ENCODE measurements at places on chromosomes 5 and 9.

DNA sequence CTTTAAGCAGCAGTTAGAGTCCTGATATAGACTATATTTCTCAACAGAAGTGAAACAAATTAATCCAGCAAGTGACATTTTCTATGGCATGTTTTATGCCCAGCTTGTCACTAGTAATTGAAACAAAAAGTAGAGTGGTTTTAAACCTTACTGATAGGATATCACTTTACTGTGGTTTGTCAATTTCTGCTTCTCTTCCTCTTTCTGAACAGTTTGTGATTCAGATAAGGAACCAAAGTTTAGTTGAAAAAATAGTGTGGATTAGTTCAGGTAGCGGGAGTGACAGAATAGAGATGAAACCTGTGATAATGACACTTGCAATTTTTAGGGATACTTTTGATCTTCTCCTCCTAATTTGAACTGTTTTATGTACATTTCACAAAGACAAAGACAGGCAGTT lies 485.7 kb upstream of the EDIL3 start:
- no peak for DNase-seq

GRCh38 chr9:122158202-122158601 lies 1.4 kb downstream of the NDUFA8 start:
- DNase-seq, result no peak

- DNase-seq, result no peak
Observed at GRCh38 chr9:83239747-83240146, 176.8 kb upstream of the RASEF start.

GRCh38 chr9:4803670-4804530 lies 11.2 kb downstream of the RCL1 start:
- no peak for DNase-seq

GRCh38 chr5:90709323-90710155 lies 150.9 kb downstream of the ADGRV1 start:
- no peak for DNase-seq

DNA sequence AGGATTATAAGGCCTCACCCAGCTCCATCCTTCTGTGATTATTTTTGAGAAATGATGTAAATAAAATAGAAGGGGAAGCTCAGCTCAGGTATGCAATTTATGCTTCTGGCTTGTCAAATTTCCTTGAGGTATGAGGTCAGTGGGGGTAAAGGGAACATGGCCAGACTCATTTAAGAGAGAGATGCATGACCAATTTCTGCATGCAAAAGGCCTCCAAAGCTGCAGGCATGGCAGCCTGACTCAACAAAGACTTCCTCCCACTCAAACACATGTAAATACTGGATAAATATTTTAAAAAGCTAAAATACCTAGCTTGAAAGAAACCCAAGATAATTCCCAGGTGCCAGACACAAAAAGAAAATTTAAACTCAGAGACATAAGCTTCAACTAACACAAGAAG lies 101.4 kb upstream of the SLC1A3 start:
- DNase-seq, result no peak

DNA sequence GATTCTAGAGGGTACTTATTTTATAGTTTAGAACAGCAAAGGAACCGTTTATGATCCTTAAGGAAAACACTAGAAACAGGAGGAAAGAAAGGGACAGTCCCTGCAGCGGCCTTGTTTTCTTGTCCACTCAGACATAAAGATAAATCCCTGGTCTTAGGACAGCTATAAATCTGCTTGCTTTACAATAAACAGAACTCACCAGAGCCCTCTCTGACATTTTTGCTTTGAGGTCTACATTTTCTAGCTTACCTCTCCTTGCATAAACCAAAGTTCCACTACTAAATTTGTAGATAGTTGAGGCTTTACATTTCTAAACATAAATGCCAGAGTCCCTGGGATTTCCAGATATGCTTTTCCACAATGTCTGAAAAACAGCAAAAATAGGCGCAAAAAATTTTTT lies 422.5 kb downstream of the BNC2 start:
- DNase-seq, result no peak

DNA sequence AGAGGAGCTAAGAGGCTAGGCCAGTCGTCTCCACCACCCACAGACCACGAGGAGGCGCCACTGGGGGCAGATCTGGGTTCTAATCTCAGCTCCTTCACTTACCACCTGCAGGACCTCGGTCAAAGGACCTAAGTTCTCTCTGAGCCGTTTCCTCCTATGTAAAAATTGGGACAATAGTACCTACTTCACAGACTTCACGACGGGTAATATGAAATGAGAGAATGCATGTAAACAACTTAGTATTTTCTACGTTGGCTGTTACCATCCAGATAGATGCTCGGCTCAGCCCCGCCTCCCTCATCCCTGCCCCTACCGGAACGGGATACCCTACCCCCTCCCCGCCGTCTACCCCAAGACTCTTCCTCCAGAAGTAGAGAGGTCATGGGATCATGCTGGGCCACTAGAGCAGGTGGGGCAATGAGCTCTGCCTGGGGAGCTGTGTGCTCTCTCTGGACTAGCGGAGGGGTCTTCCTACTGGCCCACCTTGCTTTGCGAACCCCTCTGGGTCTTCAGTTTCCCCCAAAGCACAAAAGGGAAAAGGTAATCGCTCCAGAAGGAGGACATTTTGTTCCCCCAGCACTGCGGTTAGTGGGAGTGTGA lies 541 bp downstream of the GNPDA1 start:
- DNase-seq, result no peak

GRCh38 chr5:77319117-77319804 lies 108.8 kb downstream of the PDE8B start:
- no peak for DNase-seq

DNA sequence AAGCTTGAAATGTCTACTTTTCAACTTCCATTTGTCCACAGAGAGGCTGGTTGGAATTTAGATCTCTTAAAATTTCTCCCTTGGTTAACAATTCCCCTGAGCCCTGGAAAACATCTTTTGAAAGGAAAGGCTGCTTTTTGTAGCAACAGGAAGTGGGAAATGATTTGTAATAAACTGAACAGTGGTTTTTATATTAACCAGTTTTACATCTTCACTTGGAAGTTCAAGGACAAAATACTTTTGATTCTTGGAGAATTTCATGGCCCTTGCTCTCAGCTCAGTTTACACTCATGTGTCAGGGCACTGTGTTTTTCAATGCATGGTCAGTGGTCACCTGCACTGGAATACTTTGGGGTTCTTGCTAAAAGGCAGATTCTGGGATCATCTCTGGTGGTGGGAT lies 9.9 kb downstream of the MLANA start:
- no peak for DNase-seq

GRCh38 chr5:80134876-80135275 lies 99.7 kb downstream of the THBS4 start:
- no peak for DNase-seq

DNA sequence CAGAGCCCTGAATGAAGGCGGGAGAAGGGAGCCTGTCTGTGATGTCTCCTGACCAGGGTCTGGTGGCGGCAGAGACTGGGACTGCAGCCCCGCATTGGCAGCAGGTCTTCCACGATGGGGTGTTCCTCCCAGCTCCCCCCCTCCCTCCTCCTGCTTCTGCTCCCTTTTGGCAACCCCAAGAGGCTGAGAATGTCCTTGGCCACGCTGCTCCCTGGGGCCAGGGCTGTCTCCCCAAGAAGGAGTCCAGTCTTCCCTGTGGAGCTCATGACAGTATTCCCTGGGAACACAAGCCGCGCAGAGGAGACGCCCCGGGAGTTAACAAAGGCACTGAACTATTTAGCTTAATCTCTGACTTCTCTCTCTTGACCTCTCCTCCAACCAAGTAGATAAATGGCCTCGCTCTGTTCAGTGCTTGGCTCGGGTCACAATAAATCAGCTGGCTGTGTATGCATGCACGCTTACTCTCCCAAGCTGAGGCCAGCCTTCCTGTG lies 84.0 kb upstream of the NEURL1B start:
- no peak for DNase-seq

GRCh38 chr5:102911973-102912372 lies 156.9 kb downstream of the PAM start:
- DNase-seq, result no peak

DNA sequence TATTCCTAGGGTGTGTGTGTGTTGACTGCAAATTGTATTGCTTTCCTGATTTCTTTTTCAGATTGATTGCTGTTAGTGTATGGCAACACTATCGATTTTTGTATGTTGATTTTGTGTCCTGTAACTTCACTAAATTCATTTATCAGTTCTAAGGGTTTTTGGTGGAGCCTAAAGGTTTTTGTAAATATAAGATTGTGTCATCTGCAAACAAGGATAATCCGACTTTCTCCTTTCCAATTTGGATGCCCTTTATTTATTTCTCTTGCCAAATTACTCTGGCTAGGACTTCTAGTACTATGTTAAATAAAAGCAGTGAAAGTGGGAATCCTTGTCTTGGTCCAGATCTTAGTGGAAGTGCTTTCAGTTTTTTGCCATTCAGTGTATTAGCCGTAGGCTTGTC lies 340.9 kb upstream of the KLF4 start:
- no peak for DNase-seq

- no peak for DNase-seq
Observed at GRCh38 chr9:20237686-20238085, 384.6 kb downstream of the MLLT3 start.

DNA sequence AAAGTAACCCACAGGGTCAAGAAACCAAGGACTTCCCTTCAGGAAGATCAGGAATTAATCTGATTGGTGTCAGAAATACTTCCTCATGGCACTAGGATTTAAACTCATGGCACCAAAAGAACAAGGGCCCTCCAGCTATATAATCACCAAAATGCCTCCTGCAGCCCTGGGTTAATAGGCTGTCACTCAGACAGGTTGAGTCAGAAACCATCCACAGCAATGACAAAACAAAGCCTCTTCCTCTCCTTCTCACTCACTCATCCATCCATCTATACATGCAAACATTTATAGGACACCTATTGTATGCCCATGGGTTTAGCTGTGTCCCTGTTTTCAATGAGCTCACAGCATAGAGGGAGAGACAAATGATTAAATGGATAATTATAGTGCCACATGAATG lies 62.5 kb upstream of the SPOCK1 start:
- no peak for DNase-seq

GRCh38 chr9:16670791-16671190 lies 199.7 kb downstream of the BNC2 start:
- DNase-seq, result no peak

DNA sequence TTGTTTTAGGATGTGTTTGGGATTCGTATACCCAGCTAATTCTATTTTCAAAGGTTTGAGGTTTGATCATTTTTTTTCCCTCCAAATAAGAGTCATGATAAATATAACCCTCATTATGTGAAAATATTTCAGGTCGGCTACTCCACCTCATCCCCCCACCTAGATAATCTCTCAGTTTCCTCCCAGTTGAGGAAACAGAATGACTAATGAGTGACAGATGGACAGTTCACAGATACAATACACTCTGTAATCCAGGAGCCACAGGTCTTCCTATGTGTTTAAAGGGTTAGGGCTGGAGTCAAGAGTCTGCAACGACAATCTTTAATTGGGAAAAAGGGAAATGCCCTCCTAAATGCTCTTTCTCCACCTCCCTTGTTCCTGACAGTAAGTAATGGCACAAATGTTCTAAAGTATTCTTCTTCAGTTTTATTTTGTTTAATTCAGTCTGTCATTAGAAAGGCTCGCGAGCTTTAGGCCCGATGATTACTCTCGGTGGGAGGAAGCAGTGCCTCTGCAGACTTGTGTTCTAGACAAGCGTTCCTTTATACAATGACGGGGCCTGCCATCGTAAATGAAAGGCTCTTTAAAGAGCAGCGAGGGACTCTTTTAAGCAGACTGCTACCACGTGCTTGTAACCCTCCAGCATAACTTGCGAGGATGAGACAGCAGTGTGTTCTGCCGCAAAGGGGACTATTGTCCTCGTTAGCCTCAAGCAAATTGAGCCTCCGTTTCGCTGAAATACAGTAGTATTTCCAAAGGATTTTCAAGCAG lies 69.0 kb downstream of the MEF2C start:
- no peak for DNase-seq

- DNase-seq, result no peak
Observed at GRCh38 chr5:173228639-173229381, 6.2 kb downstream of the NKX2-5 start.

DNA sequence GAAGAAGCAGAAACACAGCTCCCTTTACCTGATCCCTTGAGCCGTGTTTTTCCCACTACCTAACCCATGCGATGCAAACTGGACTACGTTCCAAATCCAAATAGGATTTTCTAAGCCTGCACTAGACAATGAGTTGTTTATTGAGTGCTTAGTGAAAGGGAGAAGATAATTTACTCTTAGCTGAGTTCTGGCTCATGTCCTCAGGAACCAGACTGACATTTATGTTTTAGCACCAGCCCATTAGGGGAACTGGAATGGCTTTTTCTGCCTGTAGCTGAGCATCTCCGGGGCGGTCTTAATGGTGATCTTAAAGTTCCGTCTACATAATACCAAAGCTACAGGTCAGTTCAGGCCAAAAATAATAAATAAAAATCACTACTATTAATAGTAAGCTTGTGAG lies 81.5 kb downstream of the SH3TC2 start:
- no peak for DNase-seq

- DNase-seq, result no peak
Observed at GRCh38 chr5:65750938-65751337, 28.9 kb downstream of the NLN start.

DNA sequence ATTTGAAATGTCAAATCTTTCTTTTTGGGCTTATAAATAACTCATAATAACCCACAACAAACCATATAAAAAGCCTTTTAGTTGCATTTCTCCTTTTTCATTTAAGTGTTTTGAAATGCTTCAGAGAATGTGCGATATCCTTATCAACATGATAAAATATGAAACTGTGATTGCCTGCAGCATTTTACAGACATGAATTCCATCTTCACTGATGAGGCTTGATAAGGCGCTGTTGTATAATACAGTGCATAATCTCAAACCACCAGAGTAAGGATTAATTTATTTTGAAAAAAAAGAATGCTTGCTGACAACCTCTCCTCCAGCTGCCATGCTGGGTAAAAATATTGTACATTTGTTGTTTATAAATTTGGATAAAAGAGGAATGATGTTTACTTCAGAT lies 216.8 kb downstream of the PBX3 start:
- no peak for DNase-seq

- DNase-seq, result no peak
Observed at GRCh38 chr9:98024702-98025101, 31.8 kb upstream of the NANS start.

GRCh38 chr5:134451936-134452505 lies 40.3 kb upstream of the CDKN2AIPNL start:
- DNase-seq, result no peak

DNA sequence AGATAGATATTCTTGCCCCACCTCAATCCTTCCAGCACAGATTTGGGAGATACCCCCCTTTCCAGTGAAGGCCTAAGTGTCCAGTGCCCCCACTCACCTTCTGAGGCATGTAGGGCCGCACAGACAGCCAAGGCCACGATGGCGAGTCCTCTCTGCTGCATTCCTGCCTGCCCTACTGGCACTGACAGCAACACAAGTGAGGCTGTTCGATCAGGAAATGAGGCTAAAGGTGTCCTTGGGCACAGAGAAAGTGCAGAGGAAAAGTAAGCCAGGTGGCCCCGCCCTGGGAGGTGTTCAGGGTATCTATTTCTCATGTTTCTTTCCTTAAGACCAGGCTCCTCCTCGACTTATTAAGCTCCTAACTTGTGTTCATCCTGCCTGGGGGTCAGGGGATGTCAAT lies at the start of gene CCL28:
CCL28 (minus strand) TSS at position 236 of the 400 bp plus-strand sequence; CDS start at position 161, 75 bp downstream.
- DNase-seq, result no peak

- no peak for DNase-seq
Observed at GRCh38 chr9:107487521-107488374, 1.8 kb downstream of the KLF4 start.

GRCh38 chr9:115234094-115234493 lies 116.1 kb upstream of the TNC start:
- no peak for DNase-seq

GRCh38 chr5:157594675-157595459 lies 19.3 kb upstream of the ADAM19 start:
- DNase-seq, result no peak

- no peak for DNase-seq
Observed at GRCh38 chr5:170478306-170478705, 25.5 kb upstream of the KCNIP1 start.

Data from central memory CD8-positive, alpha-beta T cell (primary cell).